Head of caudate nucleus (tissue), 42 donors: ENCODE measurements at places on chromosomes 16 and 17.

DNA sequence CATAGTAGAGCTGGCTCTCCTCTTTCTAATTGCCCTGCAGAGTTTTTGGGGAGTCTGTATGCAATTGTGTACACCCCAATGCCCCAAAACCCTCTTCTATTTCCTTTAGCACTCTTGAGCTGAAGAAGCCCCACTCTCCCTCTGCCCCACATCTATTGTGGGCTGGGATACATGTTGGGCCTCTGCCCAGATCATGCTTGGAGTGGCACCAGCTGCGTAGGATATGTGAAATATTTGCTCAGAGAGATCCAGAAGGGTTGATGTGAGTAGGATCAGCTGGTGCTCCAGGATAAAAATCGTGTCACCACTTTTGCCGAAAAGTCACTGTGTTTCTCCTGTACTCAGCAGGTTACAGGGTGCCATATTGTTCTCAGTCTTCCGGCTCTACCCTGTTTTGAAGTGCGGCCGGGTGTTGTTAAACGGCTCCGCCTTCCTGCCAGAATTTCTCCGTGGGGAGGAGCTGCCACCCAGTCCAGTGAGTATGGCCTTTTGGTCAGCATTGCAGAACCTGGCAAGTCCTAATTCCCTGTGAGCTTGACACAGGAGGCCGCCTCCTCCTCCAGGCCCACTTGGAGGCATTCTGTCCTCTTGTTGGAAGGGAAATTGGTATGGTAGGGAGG lies 664.5 kb downstream of the WWOX start:
- peak; percentile 5 for DNase-seq

DNA sequence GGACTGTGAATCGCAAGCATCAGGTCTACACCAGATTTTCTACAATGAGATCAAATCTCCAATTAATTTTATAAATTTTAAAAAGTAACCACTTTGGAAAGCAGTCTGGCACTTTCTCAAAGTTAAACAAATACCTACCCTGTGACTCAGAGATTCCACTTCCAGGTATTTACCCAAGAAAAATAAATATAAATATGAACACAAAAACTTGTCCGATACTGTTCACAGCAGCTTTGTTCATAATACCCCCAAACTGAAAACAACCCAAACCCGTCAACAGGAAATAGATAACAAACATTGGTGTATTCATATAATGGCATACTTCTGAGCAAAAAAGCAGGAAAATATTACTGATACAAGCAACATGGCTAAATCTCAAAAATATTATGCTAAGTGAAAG lies 12.1 kb downstream of the ZDHHC7 start:
- DNase-seq, result no peak

- DNase-seq, result peak; percentile 70
Measured at GRCh38 chr17:20063665-20064648, 54.8 kb downstream of the SPECC1 start.

GRCh38 chr17:62172492-62173291 lies 107.6 kb upstream of the MED13 start:
- no peak for DNase-seq

DNA sequence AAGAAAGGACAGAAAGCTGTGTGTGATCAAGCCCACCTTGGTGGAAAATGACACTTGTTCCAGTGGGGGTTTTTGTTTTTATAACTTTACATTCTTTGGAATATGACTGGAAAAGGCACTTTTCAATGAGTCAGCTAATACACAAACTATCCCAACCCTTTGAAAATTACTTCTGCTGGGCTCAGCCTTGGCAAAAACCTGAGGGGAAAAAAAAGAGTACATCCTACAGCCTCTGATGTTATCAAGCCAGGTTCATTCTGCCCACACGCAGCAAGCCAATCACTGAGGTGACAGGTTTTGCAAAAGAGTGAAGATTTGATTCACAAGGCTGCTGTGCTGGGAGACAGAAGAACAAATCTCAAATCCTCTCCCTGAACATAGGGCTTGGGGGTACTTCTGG lies 484.5 kb upstream of the ERCC4 start:
- DNase-seq, result peak; percentile 54

GRCh38 chr16:30658731-30659506 lies 688 bp downstream of the FBRS start:
- peak; percentile 90 for DNase-seq

GRCh38 chr17:79457376-79457775 lies 153.5 kb downstream of the RBFOX3 start:
- DNase-seq, result no peak
